Foreskin fibroblast (primary cell): ENCODE measurements at places on chromosomes 7 and 10.

DNA sequence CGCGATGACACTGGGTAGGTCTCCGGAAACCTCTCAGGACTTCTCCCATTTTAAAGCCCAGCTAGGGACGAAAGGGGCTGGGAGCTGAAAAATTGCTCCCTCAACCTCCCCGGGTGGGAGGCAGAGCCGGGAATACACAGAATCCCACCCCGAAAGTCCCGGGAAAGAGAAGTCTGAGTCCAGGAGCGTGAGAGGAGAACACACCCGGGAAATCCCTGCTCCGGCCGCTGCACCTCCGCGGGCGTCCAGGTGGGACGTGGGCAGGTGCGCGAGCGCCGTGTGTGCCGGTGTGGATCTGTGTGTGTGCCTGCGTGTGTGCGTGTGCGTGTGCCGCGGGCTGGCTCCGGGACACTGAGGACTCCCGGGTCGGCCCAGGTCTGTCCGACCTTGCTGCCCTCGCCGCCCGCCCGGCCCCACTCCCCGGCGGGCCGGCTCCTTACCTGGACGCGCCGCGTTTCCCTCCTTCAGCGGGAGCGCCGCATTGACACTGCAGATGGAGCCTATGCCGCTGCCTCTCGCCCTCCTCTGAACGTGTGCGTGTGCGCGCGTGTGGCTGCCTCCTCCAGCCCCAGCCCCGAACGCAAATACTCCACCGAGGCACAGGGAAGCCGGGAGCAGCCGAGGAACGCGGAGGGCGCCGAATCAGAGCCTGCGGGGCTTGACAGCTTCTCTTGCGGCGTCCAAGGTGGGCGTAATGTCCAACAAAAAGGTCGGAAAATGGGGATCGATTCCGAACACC lies at the start of gene PLXNA4:
TSS of gene PLXNA4 (minus strand) at position 489 of the 739 bp plus-strand sequence. CDS start 67,777 bp downstream, outside the sequence.
- peak; percentile 40 for DNase-seq

- peak; percentile 14 for DNase-seq
Measured at GRCh38 chr10:72164617-72165016, 51.2 kb upstream of the ANAPC16 start.

DNA sequence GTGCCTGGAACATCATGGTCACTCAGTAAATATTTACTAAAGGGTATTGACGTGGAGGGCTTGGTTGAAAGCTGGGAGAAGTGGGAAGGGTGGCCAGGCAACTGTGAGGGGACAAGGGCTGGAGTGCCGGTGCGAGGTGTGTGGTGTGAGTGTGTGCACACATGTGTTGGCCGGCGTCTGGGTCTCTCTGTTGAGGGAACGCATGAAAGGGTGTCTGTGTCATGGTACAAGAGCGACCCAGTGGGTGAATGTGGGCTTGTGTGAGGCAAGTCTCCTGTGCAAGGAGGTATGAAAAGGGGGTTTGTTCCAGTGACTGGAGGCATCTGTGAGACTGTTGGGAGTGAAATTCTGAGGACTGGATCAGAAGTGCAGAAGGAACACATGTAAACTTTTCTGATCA lies 29.4 kb upstream of the UCMA start:
- no peak for DNase-seq

DNA sequence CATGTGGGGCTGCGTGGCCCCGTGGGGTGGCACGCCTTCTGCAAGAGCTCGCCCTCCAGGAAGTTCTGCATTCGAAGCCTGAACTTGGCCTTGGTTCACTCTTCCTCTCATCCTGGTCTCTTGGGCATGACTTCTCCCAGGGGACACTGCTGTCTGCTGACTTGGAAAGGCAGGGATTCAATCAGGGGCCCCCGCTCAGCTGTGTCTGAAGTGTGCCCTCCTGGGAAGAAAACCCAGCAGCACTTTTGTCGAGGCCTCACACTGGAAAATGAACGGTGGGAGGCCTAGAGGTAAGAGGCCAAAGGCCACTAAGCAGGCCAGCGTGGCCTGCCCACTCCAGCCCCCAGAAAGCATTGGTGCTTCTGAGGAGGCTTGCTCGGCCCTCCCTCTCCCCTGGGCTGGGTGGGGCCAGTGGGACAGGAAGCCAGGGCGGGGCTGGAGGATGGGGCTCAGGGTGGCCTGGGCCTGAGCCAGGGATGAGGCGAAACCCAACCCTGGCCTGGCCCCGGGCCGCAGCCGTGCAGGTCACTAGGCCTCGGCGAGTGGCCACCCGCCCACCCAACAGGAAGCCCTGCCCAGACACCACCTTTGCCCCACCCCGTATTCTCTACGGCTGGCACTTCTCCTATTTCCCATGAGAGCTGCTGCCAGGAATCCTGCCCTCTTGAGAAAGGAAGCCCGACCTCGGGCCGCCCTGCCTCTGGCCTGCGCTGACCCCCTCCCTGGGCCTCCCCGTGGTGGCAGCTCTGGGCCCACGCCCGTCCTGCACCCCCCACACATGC lies 81.1 kb downstream of the ZMIZ1 start:
- peak; percentile 90 for DNase-seq

DNA sequence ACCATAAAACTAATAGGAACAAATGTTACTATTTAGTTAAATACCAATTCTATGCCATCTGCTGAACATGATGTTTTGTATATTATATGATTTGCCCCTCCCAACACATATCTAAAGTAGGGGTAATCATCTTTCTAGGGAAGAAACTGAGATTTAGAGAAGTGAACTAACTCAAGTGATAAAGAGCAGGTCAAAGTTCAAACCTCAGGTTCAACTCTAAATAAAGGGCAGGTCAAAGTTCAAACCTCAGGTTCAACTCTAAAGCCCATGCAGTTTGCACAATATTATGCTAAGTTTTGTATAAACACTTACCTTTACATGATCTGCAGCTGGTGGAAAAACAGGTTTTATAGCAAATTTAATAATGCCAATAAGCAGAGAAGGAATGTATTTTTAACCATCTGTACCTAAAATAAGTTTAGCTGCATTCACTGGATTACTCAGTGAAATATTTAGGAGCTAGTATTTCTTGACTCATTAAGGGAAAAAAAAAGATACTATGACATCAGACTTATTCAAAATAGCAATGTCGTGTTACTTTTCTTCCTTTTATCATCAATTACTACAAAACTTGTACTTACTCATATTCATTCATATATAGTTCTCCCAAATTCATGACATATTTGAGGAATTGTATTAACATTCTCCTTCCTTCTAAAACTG lies 1194.3 kb upstream of the CELF2 start:
- DNase-seq = no peak

GRCh38 chr7:139034855-139035585 lies 822 bp downstream of the ZC3HAV1L start:
- DNase-seq = peak; percentile 63

DNA sequence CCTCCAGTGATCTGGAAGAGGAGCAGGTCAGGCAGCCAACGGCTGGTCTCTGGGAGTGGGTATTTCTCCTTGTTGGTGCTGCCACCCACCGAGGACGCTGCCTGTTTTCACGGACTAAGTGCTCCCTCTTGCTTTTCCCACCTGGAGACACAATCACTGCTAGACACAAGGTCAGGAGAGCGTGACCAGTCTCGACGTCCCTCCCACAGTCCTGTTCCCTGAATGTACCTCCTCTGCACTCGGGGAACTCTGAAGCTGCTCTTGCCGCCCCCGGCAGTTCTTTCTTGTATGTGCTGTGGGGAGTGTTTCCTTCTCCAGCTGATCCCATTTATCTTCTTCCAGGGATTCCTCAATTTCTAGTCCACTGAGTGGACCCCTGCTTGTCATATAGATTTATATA lies 89.4 kb downstream of the CYTH3 start:
- DNase-seq = no peak

- no peak for DNase-seq
Measured at GRCh38 chr10:26269754-26270153, 53.2 kb downstream of the GAD2 start.

DNA sequence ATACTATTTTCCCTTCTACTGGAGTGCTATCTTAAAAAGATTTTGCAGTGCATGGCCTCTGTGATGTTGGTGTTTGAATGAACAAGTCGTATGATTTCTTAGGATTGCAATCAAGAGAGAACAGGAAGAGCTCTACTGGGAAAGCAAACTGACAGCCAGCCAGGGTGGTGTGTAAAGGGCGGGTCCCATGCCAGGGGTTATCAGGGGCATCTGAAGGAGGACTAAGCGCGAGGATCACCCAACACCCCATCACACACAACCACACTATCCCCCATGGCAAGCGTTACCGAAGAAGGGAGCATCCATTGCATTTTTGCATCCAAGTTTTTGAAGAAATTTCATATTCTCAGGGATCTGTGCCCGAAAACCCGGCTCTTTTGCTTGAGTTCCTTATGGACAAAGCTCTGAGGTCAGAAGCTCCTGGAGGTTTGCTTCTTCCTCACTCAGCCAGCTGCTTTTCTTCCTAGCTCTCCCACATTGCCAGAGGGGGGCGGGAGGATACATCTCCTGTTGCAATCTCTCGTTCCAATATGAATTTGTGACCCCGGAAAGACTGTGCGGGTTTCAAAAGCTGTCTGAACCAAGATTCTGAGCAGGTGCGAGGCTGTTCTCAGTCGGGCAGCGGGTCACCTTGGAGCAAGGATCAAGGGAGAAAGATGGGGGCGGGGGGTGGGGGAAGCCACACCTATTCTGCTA lies 5.2 kb downstream of the NEUROD6 start:
- no peak for DNase-seq

- peak; percentile 68 for DNase-seq
Measured at GRCh38 chr7:84393786-84394185, 199.2 kb upstream of the SEMA3A start.
